ENCODE measurements at places on chromosomes 11 and 22.

DNA sequence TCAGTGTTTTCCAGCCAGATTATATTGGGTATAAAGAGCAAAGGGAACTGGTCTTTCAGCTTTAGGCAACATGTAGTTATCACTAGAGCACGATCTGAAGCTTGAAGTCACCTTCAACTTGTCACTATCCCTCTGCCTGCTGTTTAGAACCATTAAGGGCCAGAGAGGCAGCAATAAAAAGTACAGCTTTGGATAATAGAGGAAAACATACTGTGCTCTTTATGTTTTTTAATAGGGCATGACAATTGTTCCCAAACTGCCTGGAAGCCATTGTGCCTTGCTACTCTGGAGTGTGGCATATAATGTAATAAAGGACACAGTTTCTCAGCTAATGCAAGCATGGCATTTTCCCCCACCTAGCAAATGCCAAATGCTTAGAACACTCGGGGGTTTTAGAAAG lies 1912.0 kb upstream of the RAG2 start:
- DNase-seq: no peak

DNA sequence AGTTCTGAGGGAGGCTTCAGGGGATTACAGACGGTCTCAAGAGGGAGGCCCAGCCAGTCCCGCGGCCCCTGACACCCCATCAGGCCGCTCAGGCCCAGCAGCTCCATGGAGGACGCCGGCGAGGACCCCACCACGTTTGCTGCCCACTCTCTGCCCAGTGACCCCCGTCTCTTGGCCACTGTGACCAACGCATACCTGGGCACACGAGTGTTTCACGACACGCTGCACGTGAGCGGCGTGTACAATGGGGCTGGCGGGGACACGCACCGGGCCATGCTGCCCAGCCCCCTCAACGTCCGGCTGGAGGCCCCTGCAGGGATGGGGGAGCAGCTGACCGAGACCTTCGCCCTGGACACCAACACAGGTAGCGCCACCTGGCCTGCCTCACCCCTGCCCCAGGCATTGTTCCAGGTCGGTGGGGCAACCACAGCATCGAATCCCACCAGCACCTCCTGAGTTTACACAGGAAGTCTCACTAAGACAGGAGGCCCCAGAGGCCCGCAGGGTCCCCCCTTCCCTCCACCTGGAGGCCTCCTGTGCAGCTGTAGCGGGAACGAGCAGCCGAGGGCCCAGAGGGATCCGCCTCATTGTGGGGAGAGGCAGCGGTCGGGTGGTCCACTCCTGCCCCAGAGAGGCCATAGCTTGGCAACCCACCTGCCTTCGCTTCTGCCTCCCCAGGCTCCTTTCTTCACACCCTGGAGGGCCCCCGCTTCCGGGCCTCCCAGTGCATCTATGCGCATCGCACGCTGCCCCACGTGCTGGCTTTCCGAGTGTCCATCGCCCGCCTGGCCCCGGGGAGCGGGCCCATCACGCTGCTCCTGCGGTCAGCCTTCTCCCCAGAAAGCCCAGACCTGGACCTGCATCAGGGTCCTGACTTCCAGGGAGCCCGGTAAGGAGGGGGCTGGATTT lies 1.0 kb downstream of the PGGHG start:
- DNase-seq: no peak

DNA sequence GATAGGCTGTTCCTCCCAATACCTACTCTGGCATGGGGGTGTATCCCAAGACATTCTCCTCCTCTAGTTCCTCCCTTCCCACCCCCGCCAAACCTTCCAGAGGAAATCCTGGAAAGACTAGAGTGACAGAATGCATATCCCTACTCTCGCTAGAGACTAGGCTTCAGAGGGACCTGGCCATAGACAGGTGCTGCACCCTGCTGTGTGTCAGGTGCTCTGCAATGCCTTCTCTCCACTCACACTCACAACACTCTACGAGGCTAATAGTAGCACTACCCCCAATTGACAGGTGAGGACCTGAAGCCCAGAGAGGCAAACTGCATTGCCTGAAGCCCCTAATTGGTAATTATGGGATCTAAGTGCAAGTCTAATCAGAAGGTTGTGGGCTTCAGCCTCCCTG lies 46.2 kb upstream of the LMO1 start:
- peak; percentile 22 for DNase-seq

DNA sequence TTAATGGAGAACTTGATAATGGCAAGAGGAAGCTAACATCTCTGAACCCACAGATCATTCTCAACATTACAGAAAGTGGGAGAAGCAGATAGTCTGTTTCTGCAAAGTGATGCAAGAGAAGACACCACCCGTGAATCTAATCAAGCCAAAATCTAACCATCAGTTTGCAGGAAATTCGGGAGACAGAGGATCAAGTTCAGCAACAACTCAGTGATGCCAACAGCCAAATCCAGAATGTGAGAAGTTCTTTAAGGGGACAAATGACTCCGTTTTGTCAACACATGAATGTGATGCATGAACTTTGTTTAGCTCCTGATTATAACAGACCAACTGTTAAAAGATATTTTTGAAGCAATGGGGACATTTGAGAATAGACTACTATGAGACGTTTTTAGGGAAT lies 95.2 kb upstream of the LDLRAD3 start:
- no peak for DNase-seq
